Astrocyte (in vitro differentiated cells and primary cell): ENCODE measurements at places on chromosomes 11 and 22. TPM values are rescaled to one million over a fixed set of nuclear protein-coding genes. Genes with fewer than 3 reads are reported as not detected.

Gene OR8B2
- total RNA-seq, result not detected in 2 replicates

GRCh38 chr11:36817336-36817965 lies 219.4 kb upstream of the RAG2 start:
- H3K36me3 ChIP-seq, result no peaks in the 10 kb centered on the region
- H3K27ac ChIP-seq, result no peak overlapping the region
- H3K27me3 ChIP-seq, result no peaks in the 10 kb centered on the region
- no peak for DNase-seq

DNA sequence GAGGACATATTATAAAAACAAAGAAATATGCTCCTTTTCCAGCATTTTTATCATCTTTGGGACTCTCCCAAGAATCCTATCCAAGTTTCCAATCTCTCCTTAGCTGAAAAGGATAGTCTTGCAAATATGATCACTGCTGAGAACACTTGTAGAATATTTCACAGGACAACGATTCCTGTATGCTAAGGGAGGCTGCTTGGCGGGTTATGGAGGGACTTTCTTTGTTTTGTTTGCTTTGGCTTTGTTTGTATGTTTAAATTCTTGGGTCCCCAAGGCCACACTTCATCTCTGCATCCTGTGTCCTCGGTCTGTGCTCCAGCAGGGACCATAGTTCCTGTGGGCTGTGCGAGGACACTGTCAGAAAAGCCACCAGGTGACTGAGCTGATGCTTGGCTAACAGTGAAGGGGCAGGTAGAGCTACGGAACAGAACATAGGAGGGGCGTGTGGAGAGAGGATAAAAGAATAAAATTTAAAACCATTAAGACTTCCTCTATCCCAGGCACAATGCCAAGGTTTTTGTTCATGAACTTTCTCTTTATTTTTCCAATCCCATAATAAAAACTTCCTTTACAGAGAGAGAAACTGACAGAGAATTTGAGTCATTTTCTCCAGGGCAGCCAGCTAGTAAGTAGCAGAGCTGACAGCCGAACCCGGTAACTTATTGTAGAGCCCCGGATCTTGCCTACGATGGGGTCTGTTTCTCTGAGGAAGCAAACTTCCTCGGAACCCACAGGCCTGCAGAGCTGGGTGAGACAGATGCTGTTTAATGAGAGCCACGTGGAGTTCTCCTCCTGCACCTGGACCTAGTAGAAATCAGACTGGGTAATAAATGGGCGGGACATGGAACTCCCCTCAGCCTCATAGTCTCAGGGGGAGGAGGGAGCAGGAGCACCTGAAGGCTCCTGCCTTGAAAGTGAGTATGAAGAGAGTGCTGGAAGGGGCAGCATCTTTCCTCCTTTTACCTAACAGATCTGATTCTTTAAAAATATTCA lies at the start of gene IZUMO1R:
Gene IZUMO1R, plus strand, starts transcription at position 615 of the 993 bp plus-strand sequence. CDS start 1,057 bp downstream, outside the sequence.
- H3K36me3 ChIP-seq, result no peaks in the 10 kb centered on the region
- no peaks in the 10 kb centered on the region for H3K27me3 ChIP-seq
- no peak within 1 kb of the TSS for H3K27ac ChIP-seq
- DNase-seq, result no peak
- H3K4me1 ChIP-seq, result no peaks in the 10 kb centered on the region

GRCh38 chr22:34798605-34799004 lies 267.4 kb upstream of the ISX start:
- no peak overlapping the region for H3K4me3 ChIP-seq
- no peak overlapping the region for H3K27ac ChIP-seq
- H3K27me3 ChIP-seq, result no peaks in the 10 kb centered on the region

DNA sequence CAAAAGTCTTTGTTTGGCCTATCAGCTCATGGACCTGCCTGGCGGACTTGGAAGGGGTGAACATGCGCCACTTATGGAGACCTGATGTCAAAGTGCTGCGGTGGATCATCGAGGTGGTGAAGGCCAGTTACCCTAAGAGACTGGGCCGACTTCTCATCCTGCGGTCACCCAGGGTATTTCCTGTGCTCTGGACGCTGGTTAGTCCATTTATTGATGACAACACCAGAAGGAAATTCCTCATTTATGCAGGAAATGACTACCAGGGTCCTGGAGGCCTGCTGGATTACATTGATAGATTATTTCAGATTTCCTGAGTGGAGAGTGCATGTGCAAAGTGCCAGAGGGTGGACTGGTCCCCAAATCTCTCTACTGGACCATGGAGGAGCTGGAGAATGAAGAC lies 17.9 kb downstream of the ALKBH3 start:
- H3K4me3 ChIP-seq, result no peak overlapping the region
- no peaks in the 10 kb centered on the region for H3K4me1 ChIP-seq
- H3K36me3 ChIP-seq, result peaks cover 18% of the 10 kb centered on the region
- H3K27ac ChIP-seq, result no peak overlapping the region

Gene OR2AG2
- 0.07 and 0.27 TPM in 2 replicates for total RNA-seq

- no peak overlapping the region for H3K27ac ChIP-seq
- DNase-seq, result no peak
- H3K4me3 ChIP-seq, result no peak overlapping the region
- H3K36me3 ChIP-seq, result no peaks in the 10 kb centered on the region
- H3K27me3 ChIP-seq, result peaks cover 24% of the 10 kb centered on the region
Observed at GRCh38 chr22:44667829-44668189, 34.2 kb upstream of the PRR5 start.

Gene OR51B5
- not detected in 2 replicates for total RNA-seq

- no peaks in the 10 kb centered on the region for H3K36me3 ChIP-seq
- no peaks in the 10 kb centered on the region for H3K4me1 ChIP-seq
- no peak overlapping the region for H3K27ac ChIP-seq
Observed at GRCh38 chr22:27650572-27650971, 151.0 kb downstream of the MN1 start.

Gene OR8U1
- total RNA-seq, result not detected in 2 replicates

- H3K27me3 ChIP-seq, result no peaks in the 10 kb centered on the region
- H3K4me3 ChIP-seq, result no peak overlapping the region
- no peaks in the 10 kb centered on the region for H3K4me1 ChIP-seq
- H3K27ac ChIP-seq, result no peak overlapping the region
Observed at GRCh38 chr11:40376331-40376730, 1083.1 kb downstream of the LRRC4C start.

Gene AHNAK
- 305 and 378 TPM in 2 replicates for total RNA-seq

Gene OR2AG1
- total RNA-seq, result not detected in 2 replicates

GRCh38 chr11:121497176-121497998 lies 44.6 kb upstream of the SORL1-AS1 start:
- H3K36me3 ChIP-seq, result no peaks in the 10 kb centered on the region
- H3K4me3 ChIP-seq, result no peak overlapping the region
- no peaks in the 10 kb centered on the region for H3K4me1 ChIP-seq
- no peak overlapping the region for H3K27ac ChIP-seq

- DNase-seq, result peak; percentile 46
- no peak overlapping the region for H3K4me3 ChIP-seq
- no peaks in the 10 kb centered on the region for H3K4me1 ChIP-seq
- H3K27ac ChIP-seq, result no peak overlapping the region
Observed at GRCh38 chr11:11798586-11799438, 43.0 kb upstream of the USP47 start.

DNA sequence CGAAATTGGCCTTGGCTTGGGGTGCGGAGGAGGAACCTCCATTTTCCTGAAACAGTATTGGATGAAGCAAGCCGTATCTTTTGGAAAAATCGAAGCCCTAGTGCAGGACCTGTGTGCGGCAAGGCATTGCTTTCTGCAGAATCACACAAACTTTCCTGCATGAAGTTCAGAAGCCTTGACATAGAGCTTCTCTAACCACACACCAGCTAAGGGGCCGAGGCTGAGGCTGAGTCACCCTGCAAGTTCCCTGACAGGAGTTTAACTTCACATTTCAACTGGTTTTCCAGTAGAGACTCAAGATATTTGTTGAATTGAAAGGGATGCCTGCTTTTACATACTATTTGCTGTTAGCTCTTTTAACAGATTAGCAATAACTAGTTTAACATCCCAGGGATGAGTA lies 67.8 kb downstream of the TCF20 start:
- H3K4me1 ChIP-seq, result no peaks in the 10 kb centered on the region
- peak; percentile 57 for DNase-seq
- peaks cover 4% of the 10 kb centered on the region for H3K36me3 ChIP-seq
- no peak overlapping the region for H3K4me3 ChIP-seq

DNA sequence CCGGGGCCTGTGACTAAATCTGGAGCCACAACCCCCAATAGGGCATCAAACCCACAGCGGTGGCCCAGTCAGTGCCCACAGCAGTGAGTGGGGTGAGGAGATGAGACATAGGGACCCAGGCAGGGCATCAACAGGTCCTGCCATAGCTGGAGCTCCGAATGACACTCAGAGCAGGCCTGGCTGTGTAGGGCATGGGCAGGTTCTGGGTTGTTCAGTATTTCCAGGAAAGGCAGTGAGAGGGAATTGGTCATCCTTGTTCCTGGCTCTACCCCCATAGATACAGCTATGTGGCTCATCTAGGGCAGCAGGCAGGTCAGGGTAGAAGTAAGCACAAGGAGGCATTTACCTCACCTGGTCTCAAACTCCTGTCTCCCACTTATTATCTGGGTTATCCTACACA lies 126.6 kb downstream of the BUD13 start:
- no peak for DNase-seq
- no peaks in the 10 kb centered on the region for H3K36me3 ChIP-seq
- H3K4me1 ChIP-seq, result no peaks in the 10 kb centered on the region
- H3K4me3 ChIP-seq, result no peak overlapping the region

DNA sequence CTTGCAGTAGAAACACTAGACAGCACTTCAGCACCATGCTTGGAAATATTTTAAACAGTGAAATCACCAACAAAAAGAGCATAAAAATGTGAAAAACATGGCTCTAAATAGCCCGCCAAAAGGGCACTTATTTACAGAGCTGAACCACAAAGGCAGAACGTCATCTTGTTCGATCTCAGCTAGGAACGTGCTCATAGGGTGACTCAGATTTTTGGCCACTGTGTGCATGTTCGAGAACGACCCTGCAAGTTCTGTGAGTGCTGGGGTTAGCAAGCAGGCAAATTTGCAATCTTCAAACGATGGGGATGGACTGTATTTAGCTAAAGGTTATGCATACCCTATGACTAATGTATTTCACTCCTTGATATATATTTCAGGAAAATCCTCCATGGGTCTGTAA lies 30.6 kb downstream of the OR2AT4 start:
- H3K4me1 ChIP-seq, result no peaks in the 10 kb centered on the region
- DNase-seq, result peak; percentile 34
- peaks cover 11% of the 10 kb centered on the region for H3K27me3 ChIP-seq

- no peaks in the 10 kb centered on the region for H3K36me3 ChIP-seq
- no peaks in the 10 kb centered on the region for H3K4me1 ChIP-seq
- no peak overlapping the region for H3K4me3 ChIP-seq
- no peak overlapping the region for H3K27ac ChIP-seq
- peaks cover 19% of the 10 kb centered on the region for H3K27me3 ChIP-seq
Observed at GRCh38 chr22:36823186-36823839, 6.5 kb upstream of the PVALB start.

GRCh38 chr11:27409742-27410141 lies 46.7 kb upstream of the CCDC34 start:
- H3K4me3 ChIP-seq, result no peak overlapping the region
- no peaks in the 10 kb centered on the region for H3K36me3 ChIP-seq
- H3K27me3 ChIP-seq, result no peaks in the 10 kb centered on the region
- no peak overlapping the region for H3K27ac ChIP-seq

Gene PTPN5
- total RNA-seq, result 0.07 TPM in 1 of 2 replicates, not detected in the other

Gene ASPHD2
- total RNA-seq, result 11.7 and 13.0 TPM in 2 replicates

Gene MRPL11
- 30.0 and 33.1 TPM in 2 replicates for total RNA-seq

DNA sequence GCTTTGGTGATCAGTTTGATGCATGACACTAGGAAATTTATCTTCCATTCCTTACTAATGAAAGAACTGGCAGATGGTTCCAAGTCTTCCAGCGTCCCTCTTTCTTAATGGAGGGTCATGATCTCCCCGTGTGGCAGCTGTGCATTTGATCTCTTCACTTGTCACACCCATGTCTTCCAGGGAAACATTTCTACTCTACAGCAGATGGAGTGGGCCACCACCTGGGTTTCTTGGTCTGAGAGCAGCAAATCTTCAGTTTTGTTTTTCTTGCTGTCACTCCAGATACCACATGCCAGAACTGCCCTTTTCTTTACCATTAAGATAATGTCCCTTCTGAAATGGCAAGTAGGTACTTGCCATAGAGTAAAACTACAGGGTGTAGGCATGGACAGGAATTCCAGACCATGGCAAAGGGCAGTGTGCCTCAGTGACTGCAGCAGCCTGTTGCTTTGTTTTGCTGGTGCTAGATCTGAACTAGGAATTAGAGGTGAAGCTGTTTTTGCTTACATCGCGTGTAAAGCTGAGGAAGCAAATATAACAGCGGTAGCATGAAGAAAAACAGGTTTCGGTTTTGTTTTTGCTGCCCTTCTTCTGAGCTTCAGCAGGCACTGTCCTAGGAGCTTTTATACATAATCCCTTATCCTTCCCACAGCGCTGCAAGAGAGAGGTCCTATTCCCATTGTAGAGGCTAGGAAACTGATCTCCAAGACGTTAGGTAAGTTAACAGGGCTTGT lies 20.7 kb upstream of the C11orf96 start:
- H3K4me3 ChIP-seq, result no peak overlapping the region
- no peak for DNase-seq
- peak overlapping the region; percentile 86 for H3K27ac ChIP-seq
- no peaks in the 10 kb centered on the region for H3K27me3 ChIP-seq

Gene RAB39A
- total RNA-seq, result 0.67 and 1.5 TPM in 2 replicates

Gene OR5B21
- not detected in 2 replicates for total RNA-seq

GRCh38 chr22:37659066-37659896 lies 758 bp downstream of the PDXP start:
- DNase-seq, result no peak
- H3K27me3 ChIP-seq, result no peaks in the 10 kb centered on the region
- H3K4me3 ChIP-seq, result peak overlapping the region; percentile 53

DNA sequence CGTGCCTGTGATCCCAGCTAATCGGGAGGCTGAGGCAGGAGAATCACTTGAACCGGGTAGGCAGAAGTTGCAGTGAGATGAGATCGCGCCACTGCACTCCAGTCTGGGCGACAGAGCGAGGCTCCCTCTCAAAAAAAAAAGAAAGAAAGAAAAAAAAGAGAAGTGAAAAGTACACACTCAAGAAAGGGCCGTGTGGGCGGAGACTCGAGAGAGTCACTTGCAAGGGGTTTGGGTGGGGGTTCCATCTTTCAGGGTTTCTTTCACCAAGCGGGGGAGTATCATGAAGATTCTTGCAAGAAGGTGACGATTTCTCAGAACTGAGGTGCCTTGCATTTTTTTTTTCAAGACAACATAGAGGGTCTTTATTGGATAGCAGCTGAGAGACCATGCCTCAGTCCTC lies 4.0 kb upstream of the IFITM5 start:
- peaks cover 4% of the 10 kb centered on the region for H3K4me1 ChIP-seq
- DNase-seq, result no peak
- no peaks in the 10 kb centered on the region for H3K27me3 ChIP-seq

- H3K27ac ChIP-seq, result no peak within 1 kb of the TSS
- peaks cover 23% of the 10 kb centered on the region for H3K36me3 ChIP-seq
Observed at GRCh38 chr11:66277471-66278362, at the start of gene CNIH2. CNIH2 (plus strand) TSS chr11:66278175; CDS start chr11:66278457, 282 bp downstream.

Gene SLC29A2
- 5.0 and 6.6 TPM in 2 replicates for total RNA-seq

GRCh38 chr22:45644714-45645113 lies 26.9 kb upstream of the ATXN10 start:
- H3K27ac ChIP-seq, result no peak overlapping the region
- peaks cover 7% of the 10 kb centered on the region for H3K27me3 ChIP-seq
- no peak overlapping the region for H3K4me3 ChIP-seq
- H3K36me3 ChIP-seq, result no peaks in the 10 kb centered on the region

DNA sequence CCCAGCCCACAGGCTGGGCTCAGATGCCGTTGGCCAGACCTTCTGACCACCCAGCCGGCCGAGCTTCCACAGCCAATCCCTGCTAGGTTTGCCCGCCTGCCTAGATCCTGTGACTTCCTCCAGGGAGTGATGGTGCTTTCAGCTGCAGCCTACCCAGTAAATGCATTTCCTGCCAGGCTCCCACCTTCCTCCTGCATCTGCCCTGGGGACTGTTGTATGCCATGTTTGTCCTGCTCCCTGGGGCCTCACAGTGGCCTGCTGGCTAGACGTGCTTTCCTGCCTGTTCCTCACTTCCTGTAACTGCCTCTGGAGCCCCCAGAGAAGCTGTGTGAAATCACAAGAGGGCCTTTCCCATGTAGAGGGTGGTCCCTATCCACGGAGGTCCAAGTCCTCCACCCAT lies 86.2 kb downstream of the GALNT18 start:
- no peak overlapping the region for H3K4me3 ChIP-seq
- H3K4me1 ChIP-seq, result no peaks in the 10 kb centered on the region
- H3K27ac ChIP-seq, result no peak overlapping the region
